ENCODE measurements at places on chromosomes 6 and 20.

GRCh38 chr6:49905296-49905695 lies 39.0 kb upstream of the CRISP1 start:
- DNase-seq = no peak

- no peak for DNase-seq
Observed at GRCh38 chr6:131231103-131231502, 95.8 kb downstream of the AKAP7 start.

GRCh38 chr6:89054208-89054607 lies 26.3 kb upstream of the PNRC1 start:
- DNase-seq = no peak

DNA sequence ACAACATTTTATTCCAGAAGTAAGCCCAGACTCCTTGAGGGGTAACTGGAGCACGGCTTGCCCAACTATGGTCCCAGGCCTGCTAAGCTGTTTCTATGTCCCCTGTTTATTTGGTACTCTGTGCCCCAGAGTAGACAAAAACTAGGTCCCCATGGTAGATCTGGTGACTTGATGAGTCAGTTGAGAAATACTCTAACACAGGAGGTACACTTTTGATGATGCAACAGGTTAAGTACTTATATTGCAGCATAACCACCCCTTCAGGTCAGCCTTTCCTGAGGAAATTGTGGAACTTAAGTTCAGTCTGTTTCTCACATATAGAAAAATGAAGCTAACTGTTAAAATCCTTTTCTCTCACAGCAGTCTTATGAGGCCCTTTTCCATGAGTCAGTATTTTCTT lies 19.6 kb downstream of the TTPAL start:
- DNase-seq = no peak

GRCh38 chr6:105484238-105485161 lies 81.6 kb upstream of the PREP start:
- DNase-seq = no peak

DNA sequence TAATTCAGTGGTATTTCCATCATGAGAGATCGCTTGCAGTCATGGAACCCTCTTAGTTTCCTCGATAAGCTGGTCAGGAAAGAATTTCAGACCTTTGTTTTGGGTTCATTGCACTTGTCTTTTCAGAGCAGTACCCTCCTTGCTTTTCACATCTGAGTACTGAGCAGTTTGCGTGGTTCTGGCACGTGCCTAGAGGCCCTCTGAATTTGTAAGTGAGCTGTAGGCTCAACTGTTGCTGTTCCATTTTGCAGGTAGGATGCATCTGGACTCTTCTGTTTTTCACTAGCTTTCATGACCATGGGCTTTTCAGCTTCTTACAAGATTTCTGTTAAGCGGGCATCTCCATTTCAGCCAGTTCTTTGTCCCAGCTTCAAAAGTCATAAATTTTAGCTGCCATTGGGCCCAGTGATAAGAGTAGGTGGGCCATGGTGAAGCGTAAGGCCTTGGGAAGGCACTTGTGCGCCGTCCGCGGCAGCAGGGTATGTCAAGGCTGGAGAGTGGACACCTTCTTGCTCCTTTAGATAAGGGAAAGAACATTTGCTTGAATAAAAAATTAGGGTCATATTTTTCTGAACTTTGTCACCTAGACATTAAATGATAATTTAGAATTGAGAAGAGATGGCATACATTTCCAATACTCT lies 35.8 kb downstream of the HIVEP1 start:
- DNase-seq = no peak

- no peak for DNase-seq
Observed at GRCh38 chr6:113361014-113361645, 496.0 kb upstream of the MARCKS start.

GRCh38 chr20:2116170-2116940 lies 14.7 kb downstream of the STK35 start:
- DNase-seq = no peak

- DNase-seq = no peak
Observed at GRCh38 chr6:20658516-20658915, 124.3 kb downstream of the CDKAL1 start.

DNA sequence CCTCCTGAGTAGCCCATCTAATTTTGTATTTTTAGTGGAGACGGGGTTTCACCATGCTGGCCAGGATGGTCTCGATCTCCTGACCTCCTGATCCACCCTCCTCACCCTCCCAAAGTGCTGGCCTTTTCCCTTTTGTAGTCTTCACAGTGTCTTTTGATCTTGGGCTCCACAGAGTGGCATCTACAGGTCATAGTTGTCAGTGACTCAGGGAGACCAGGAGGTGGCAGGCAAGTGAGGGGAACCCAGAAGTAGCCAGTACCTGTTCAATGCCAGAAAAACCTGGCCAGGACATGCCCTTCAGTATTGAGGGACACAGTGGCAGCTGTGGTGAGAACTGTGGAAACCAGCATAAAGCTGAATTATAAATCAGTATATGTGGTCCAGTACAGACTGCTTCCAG lies 19.6 kb downstream of the RPP21 start:
- no peak for DNase-seq

GRCh38 chr20:44621939-44622338 lies 29.6 kb downstream of the ADA start:
- DNase-seq = no peak
